ENCODE measurements at places on chromosomes 16 and 17.

- no peak for DNase-seq
Measured at GRCh38 chr16:2829501-2830354, at the start of gene ZG16B. TSS of gene ZG16B (plus strand) at chr16:2830303. CDS start at chr16:2830442, 139 bp downstream.

- DNase-seq, result no peak
Measured at GRCh38 chr16:87326151-87326571, 9.0 kb upstream of the C16orf95 start.

DNA sequence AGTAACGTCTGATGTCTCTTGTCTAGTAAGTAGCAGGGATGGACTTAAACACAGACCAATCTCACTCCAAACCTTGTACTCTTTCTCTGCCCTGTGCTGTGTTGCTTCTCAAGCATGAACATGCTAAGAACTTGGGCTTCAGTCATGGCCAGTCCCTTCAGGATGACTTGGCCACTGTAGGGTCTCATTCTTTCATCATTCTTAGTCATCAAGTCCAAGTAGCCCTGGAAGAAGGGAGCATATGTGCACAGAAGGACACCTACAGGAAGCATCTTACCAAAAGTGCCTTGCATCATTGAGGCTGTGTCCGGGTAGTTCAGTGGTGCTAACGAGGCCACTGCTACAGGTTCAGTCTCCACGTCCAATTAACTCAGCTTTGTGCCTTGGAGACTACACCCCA is 80.7 kb downstream of the CDK5R1 start:
- no peak for DNase-seq

- no peak for DNase-seq
Measured at GRCh38 chr17:27360507-27360906, 66.6 kb downstream of the WSB1 start.

- DNase-seq, result no peak
Measured at GRCh38 chr16:89199241-89200123, 855 bp downstream of the SLC22A31 start.

GRCh38 chr16:23509441-23509754 is 896 bp downstream of the GGA2 start:
- no peak for DNase-seq

GRCh38 chr16:73191660-73192046 is 143.7 kb upstream of the ZFHX3 start:
- DNase-seq, result no peak

DNA sequence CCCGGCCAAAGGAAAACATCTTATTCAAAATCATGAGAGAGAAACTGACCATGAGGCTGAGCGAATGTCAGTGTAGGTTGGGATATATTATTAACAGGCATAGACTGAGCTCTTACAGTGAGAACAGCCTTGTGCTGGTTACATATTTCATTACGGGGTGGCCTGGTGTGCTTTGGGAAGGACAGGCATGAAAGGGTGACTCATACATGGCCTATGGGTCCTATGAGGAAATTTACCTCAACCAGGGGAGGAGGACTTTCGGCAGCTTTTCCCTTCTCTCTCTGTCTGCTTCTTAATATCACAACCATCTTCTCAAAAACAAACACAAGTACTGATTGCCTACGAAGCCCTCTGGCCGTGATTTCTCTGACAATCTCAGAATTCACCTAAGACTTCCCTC is 579.1 kb downstream of the CDH13 start:
- no peak for DNase-seq

DNA sequence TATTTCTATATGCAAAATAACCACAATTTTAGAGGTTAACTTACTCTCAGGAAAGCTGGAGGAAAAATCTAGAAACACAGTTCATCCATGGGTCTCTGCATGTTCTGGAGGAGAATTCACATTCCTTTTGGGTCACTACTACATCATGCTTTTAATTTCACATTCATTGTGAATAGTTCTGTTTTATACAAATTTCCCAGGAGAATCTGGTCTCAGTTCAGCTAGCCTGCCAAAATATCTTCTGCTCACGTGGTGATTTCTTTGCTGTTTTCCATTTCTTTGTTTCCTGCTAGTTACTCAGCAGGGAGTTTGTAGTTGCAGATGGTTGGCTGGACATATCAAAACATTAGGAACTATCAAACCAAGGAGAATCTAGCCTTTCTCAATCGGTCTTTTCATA is at the start of gene ABCA9:
Gene ABCA9 (minus strand): TSS at position 106 of the 400 bp plus-strand sequence. CDS start 9,801 bp downstream, outside the sequence.
- no peak for DNase-seq

DNA sequence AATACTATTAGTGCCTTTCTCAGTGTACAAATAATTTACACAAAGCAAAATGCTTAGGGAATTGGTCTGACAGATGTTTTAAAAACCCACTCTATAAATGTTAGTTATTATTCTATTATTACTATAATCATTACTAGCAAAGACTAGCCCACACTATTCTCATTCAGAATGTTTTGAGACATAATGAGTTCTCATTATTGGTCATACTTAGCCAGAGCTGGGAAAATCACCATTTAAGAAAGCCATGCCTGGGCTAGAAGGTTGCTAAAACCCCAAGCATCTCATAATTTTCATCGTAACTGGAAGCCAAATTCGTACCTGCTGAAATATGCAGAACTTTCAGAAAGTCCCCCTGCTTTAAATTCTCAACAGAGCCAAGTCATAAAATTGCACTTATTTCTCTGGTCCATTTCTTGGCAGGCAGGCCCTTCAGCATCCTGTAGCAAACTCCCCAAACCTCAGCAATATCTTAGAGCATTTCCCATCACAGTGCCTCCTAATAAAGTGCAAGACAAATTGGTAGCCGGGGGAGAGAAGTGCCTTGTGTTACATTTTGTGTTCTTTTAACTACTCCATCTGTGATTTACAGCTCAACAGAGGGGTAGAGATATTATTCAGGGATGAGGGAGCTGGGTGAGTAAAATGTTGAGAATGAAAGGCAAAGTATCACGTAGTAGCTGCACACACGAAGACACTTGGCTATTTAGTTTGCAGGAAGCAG is 79.8 kb upstream of the ADAMTS18 start:
- DNase-seq, result no peak

- DNase-seq, result no peak
Measured at GRCh38 chr17:327296-327695, 25.3 kb downstream of the RPH3AL start.

- no peak for DNase-seq
Measured at GRCh38 chr17:57256708-57257112, 387 bp downstream of the MSI2 start.

- no peak for DNase-seq
Measured at GRCh38 chr16:56643080-56643778, 4.8 kb downstream of the MT1A start.

GRCh38 chr17:35729405-35729833 is 2.0 kb upstream of the RASL10B start:
- DNase-seq, result no peak

GRCh38 chr17:78844301-78845005 is 3.8 kb upstream of the USP36 start:
- DNase-seq, result no peak

GRCh38 chr17:75695141-75695829 is 26.0 kb upstream of the ITGB4 start:
- DNase-seq, result no peak

- no peak for DNase-seq
Measured at GRCh38 chr16:10668322-10669045, 26.2 kb downstream of the TEKT5 start.

GRCh38 chr17:18910326-18910725 is 41.6 kb upstream of the SLC5A10 start:
- DNase-seq, result no peak

- DNase-seq, result no peak
Measured at GRCh38 chr16:27322858-27323780, 9.3 kb downstream of the IL4R start.

- DNase-seq, result peak; percentile 67
Measured at GRCh38 chr16:52861614-52862022, 191.1 kb downstream of the CHD9NB start.

DNA sequence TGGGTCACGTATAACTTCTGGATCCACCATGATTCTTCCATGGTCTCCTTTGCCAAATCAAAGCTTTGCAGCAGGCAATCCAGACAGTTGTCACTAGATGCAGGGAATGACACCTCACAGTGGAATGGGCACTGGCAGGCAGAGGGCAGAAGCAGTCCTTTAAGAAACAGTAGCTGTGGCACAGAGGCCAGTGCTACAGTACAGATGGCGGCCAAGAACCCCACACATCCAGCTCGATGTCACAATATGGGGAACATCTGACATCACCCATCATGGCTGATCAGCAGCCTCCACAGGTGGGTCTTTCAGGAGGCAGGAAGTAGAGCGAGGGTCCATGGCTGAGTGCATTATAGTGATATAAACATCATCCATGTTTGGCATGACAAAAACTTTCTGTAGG is 18.8 kb upstream of the ERN1 start:
- no peak for DNase-seq

DNA sequence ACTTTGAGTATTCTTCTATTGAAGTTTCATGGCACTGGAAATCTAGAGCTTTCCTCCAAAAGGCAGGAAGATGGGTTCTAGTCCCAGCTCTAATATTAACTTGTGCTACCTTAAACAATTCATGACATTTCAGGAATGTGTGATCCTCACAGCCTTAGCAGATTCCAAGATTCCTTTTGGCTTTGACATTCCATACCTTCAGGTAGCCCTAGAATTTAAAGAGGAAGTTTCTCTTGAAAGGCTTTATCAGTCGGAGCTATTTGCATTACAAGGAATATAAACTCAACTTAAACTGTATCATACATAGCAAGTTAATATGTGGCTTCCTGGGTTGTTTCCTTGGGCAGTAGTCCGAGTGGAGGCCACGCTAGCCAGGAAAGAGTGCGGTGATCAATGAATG is 330.0 kb downstream of the SHISA9 start:
- no peak for DNase-seq

DNA sequence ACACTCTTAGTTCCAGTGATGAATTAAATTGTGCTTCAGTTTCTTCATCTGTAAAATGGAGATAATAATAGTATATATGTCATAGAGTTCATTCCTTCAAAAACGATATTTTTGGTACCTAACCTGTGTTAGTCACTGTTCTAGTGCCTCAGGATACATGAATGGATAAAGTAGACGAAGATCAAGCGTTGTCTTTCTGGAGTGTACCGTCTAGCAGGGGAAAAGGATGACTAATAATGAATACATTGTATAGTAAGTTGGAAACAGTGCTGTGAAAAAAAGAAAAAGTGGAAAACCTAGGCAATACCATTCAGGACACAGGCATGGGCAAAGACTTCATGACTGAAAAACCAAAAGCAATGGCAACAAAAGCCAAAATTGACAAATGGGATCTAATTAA is 8.6 kb downstream of the KRT10 start:
- DNase-seq, result no peak

GRCh38 chr17:44804302-44805089 is 25.6 kb downstream of the GJC1 start:
- no peak for DNase-seq

GRCh38 chr17:6254036-6254435 is 180.9 kb downstream of the AIPL1 start:
- DNase-seq, result no peak

DNA sequence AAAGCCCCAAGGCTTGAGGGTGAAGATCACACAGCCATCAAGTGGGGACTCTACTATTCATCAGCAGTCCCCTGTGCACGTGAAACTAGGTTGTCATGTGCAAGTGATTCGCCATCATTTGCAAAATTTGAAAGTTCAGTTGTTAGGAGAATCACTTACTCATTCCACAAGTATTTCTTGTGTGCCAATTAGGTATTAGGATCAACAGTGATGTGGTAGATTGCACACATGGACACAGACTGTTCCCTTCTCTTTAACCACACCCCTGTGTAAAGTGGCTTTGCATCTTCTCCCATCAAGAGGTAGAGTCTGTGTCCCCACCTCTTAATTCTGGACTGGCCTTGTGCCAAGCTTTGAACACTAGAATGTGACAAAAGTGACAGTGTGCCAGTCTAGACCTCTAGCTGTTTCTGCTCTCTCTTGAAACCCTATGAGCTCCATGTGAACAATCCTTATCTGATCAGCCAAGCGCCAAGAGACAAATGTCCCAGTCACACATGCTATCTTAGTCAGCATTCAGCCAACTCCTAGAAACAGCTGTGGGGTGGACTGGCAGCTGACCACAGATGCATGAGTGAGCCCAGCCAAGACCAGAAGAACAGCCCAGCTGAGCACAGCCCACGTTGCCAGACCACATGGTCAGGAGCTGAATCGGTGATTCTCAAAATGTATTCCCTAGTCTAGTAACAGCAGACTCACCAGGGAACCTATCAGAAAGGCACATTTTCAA is 31.5 kb upstream of the SHISA9 start:
- no peak for DNase-seq

- no peak for DNase-seq
Measured at GRCh38 chr16:78961464-78961863, 639.1 kb downstream of the MAF start.

- peak; percentile 17 for DNase-seq
Measured at GRCh38 chr17:2051061-2051932, 3.6 kb upstream of the HIC1 start.

GRCh38 chr16:63289834-63290460 is 1253.7 kb upstream of the CDH8 start:
- peak; percentile 47 for DNase-seq

DNA sequence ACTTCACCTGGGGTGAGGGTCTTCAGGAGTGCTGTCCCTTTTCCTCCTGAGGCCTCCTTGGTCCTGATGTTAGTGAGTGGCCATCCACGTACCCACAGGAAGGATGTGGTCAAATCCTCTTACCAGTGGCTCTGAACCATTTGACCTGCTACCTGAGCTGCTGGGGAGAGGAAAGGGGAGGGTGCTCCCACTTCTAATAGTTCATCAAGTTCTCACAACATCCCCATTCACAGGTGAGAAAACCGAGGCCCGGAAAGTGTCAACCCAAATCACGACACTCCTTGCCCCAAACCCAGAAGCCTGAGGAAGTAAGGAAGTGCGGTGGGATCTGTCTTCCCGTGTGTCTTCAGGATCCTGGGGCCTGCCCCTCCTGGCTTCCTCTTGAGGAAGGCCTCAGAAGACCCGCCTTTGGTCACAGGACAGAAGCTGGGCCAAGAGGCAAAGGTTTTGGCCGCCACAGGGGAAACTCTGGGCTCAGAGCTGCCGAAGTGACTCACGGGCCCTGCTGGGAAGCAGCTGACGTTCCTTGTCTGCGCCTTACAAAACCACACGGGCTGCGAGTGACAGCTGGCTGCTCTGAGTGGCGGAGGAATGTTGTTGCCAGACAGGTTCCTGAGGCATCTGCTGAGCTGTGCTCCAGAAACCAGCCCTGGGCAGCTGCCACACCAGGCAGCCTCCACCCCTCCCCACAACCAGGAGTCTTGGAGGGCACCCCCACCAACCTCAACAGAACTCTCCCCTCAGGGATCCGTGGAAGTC is 13.9 kb upstream of the KIFC3 start:
- no peak for DNase-seq

DNA sequence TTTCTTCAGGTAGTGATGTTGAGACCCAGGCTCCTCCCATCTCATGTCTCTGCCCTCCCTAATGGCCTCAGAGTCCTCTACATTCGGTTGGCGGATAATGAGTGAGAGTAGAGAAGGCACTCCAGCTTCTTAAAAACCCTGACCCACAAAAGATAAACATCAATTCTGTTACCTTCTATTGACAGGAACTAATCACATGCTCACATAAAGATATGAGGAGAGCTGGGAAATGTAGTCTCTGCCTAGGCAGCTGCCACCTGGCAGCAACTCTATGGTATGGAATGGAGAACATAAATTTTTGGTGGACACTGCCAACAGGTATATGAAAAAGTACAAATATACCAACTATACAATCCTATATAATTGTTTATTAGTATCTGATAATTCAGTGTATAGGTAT is 110.7 kb upstream of the HLF start:
- no peak for DNase-seq

- no peak for DNase-seq
Measured at GRCh38 chr17:40470932-40471828, 27.9 kb downstream of the IGFBP4 start.

Data from NCI-H748 treated with DMSO at 0.1 percent for 48 hours (cell line).